Left renal cortex interstitium (tissue), 4 donors: ENCODE measurements at places on chromosomes 5 and 9. TPM values are rescaled to one million over a fixed set of nuclear protein-coding genes. Genes with fewer than 3 reads are reported as not detected.

SCGB3A1 gene
- 1.6 TPM for polyA plus RNA-seq

PDLIM4 gene
- 21.7 TPM for polyA plus RNA-seq

HTR4 gene
- polyA plus RNA-seq: not detected

ERAP2 gene
- polyA plus RNA-seq: 3.2 TPM

PHF24 gene
- 0.29 TPM for polyA plus RNA-seq

BARHL1 gene
- polyA plus RNA-seq: not detected

BRD9 gene
- polyA plus RNA-seq: 35.4 TPM

TMC1 gene
- polyA plus RNA-seq: 0.97 TPM

C9orf50 gene
- polyA plus RNA-seq: 0.75 TPM

IDNK gene
- 16.0 TPM for polyA plus RNA-seq

ANKDD1B gene
- polyA plus RNA-seq: 10.7 TPM

PCDHA4 gene
- polyA plus RNA-seq: 1.7 TPM

IL4 gene
- polyA plus RNA-seq: not detected

- DNase-seq: no peak
Observed at GRCh38 chr5:43589310-43589709, 13.7 kb upstream of the NNT start.

DNA sequence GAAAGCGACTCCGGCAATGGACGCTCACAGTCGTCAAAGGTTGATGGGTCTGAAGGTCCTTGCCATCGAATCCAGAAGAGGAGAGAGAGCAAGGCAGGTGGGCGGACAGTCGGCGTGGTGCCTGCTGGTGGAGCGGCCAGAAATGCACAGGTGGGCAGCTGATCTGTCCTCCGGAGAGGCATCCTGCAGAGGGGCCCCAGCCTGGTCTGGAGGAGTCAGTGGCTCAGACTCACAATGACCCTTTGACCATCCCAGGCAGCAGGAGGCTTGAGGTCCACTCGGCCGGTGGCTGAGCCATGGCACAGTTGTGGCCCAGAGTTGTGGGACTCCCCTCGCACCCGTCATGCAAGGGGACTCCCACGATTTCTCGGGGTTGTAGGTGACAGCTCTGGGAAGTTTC lies 34.4 kb upstream of the FCN2 start:
- DNase-seq: no peak

GRCh38 chr5:34748431-34748830 lies 90.5 kb upstream of the TTC23L start:
- DNase-seq: no peak

DNA sequence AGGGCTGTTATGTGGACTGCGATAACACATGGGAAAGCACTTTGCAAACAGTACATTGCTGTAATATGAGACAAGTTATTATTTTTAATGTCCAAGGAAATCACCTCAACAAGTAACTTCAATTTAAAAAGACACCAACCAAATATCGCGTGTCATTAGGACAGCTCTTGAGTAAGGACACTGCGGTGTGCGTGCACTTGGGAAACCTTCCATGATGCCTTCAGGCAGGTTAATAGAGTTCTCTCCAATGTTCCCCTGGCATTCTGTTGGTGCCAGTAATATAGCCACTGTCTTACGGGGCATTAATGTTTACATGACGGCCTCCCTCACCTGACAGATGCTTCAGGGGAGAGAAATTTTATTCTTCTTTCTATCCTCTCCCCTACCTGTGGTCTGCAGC lies 42.9 kb downstream of the TTLL11 start:
- DNase-seq: no peak

- no peak for DNase-seq
Observed at GRCh38 chr9:22449719-22450118, 3.1 kb downstream of the DMRTA1 start.

- no peak for DNase-seq
Observed at GRCh38 chr9:75289332-75289731, 201.0 kb downstream of the OSTF1 start.

DNA sequence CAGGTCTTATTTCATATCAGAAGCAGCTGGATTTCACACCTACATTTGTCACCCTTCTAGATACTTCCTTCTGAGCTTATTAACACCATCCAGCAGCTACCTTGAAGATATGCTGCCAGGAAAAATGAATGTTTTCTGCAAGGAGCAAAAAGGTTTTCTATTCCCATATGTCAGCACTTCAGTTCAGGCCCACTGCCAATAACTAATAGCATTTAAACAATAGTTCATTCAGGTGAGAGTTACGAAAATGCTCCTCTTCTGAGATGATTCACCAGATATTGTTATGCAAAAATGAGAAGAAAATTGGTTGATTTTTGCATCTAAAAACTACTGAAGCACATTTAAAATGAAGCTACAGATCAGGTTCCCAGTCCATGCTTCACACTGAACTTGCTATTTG lies 56.4 kb upstream of the ISL1 start:
- DNase-seq: no peak

GRCh38 chr5:136701191-136701590 lies 335.8 kb upstream of the TRPC7 start:
- DNase-seq: no peak

- DNase-seq: no peak
Observed at GRCh38 chr5:61232490-61233050, 70.3 kb upstream of the SMIM15 start.

DNA sequence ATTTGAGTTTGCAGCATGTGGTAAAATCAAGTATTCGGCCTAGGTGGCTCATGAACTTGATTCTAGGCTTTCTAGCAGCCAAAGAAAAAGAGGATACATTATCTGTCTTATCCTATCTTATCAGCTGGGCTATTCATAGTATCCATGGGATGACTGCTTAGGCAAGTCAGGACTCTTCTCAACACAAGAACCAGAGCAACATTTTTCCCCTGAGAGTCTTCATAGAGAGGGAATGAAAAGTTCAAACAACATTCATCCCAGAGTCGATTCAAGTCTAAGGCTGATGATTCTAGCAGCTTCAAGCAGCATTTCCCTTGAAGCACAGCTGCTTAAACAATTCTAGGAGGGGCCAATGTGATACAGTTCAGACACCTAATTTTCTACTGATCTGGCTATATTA lies 3.0 kb downstream of the S100Z start:
- no peak for DNase-seq

- no peak for DNase-seq
Observed at GRCh38 chr5:142783601-142784341, 13.6 kb downstream of the ARHGAP26 start.

- no peak for DNase-seq
Observed at GRCh38 chr9:93288891-93289883, 105.2 kb downstream of the WNK2 start.

- DNase-seq: no peak
Observed at GRCh38 chr5:178426326-178427130, 163.7 kb downstream of the COL23A1 start.

- no peak for DNase-seq
Observed at GRCh38 chr9:109974143-109974917, 194.3 kb downstream of the PALM2AKAP2 start.

DNA sequence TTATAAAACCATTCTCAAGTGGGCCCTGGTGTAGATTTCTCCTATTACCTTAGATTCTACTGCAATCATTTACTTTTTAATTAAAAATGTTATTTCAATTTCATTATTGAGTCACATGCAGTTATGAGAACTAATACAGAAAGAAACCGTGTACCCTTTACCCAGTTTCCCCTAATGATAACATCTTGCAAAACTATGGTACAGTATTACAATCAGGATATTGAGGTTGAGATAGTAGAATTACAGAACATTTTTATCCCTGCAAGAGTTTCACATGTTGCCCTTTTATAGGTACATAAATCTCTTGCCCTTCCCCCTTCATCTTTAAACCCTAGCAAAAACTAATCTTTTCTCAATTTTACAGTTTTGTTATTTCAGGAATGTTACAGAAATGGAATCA lies 11.0 kb upstream of the OMD start:
- DNase-seq: no peak

GRCh38 chr9:68730570-68731235 lies 25.7 kb downstream of the PIP5K1B start:
- DNase-seq: no peak

GRCh38 chr9:19193029-19193324 lies 37.5 kb upstream of the DENND4C start:
- DNase-seq: no peak

- no peak for DNase-seq
Observed at GRCh38 chr9:38229504-38230155, 160.6 kb upstream of the SHB start.

DNA sequence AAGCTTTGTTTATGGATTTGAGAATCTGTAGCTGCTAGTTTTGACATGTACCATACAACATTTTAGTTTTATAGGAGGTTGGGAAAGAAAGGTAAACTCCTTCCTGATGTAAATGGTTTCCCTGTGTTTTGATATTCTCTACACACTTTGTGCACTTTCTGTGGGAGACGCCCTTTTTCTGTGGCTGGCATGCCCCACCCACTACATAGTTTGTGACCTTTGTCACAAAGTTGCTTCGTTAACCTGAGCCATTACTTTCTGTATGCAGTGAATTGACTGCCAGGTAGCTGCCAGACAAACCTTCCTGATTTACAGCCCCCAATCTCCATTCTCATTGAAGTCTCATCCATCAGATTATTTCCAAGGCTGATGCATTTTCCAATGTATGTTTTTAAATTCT lies 90.6 kb downstream of the NLN start:
- no peak for DNase-seq

DNA sequence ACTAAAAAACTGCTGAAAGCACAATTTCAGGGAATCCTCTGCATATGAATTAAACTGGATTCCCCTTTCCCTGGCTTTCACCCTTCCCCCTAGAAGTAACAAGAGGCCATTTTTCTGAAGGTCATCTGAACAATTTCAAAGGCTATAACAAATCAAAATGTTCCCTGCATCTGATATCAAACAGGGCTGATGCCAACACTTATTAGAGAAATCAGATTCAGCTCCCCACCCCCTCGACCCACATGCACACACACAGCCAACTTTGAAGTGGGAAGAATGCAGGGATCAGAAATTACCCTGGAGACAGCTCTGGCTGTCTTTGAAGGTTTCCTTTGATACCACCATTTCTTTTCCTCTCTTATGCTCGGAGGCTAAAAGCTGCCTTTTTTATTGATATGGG lies 149.0 kb upstream of the RAPGEF1 start:
- no peak for DNase-seq

DNA sequence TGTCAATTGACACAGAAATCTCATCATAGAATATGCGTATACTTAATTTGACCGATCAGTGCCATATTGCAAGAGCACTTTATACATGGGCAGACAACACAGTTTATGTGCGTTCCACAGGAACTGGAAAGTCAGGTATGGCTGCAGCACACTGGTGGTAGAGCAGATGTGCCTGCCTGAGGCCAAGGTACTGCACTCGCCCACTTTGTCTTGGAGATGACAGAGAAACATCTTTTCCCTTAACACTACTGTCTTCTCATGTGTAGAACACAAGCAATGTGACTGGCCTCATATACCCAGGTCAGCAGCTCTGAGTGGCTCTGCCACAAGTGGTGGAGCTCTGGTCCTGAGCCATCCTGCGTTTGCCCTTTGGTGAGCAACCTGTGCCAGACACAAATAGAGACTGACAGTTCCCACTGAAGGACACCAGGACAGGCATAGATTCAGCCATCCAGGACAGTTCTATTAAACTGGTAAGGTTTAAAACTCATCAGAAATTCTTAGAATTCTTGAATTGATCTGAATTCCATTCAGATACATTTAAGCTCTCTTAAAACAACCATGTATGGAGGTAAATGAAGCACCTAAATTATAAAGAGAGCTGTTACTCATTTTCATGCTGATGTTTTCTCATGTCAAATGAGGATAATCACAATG lies 21.0 kb upstream of the PPP2CA start:
- no peak for DNase-seq

- DNase-seq: no peak
Observed at GRCh38 chr5:1017691-1018455, 9.3 kb downstream of the NKD2 start.

DNA sequence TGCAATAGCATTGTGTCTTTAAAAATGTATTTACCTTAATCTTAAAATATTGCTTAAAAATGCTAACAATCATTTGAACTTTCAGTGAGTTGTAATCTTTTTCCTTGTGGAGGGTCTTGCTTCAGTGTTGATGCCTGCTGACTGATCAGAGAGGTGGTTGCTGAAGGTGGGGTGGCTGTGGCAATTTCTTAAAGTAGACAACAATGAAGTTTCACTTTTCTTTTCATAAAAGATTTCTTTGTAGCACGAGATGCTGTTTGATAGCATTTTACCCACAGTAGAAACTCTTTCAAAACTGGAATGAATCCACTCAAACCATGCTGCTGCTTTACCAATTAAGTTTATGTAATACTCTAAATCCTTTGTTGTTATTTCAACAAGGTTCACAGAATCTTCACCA lies 50.8 kb downstream of the NR3C1 start:
- no peak for DNase-seq

GRCh38 chr5:18050776-18051175 lies 416.5 kb downstream of the TAF11L14 start:
- no peak for DNase-seq

GRCh38 chr9:125839317-125839716 lies 92.1 kb downstream of the PBX3 start:
- DNase-seq: no peak

GRCh38 chr5:73306078-73306719 lies 133.2 kb downstream of the TMEM174 start:
- DNase-seq: no peak
